ENCODE measurements at places on chromosomes 6 and 20.

- no peak for DNase-seq
Measured at GRCh38 chr20:18712882-18713281, 100.7 kb upstream of the SCP2D1 start.

- no peak for DNase-seq
Measured at GRCh38 chr20:2314759-2315439, 19.1 kb downstream of the TGM3 start.

DNA sequence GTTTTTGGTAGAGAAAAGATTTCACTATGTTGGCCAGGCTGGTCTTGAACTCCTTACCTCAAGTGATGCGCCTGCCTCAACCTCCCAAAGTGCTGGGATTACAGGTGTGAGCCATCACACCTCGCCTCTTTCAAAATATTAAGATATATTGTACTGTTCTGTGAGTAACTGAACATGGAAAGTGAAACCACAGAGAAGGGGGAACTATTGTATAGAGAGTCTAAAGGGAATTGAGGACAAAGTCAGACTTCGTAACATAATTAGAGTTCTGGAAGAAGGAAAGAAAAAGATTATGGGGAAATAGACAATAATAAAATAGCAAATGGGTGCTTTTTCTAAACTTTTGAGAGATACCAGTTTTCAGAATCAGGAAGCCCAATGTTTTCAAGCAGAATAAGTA is 17.4 kb upstream of the AKAP7 start:
- no peak for DNase-seq

GRCh38 chr20:11246251-11246775 is 572.5 kb upstream of the JAG1 start:
- no peak for DNase-seq

- DNase-seq: no peak
Measured at GRCh38 chr20:59831024-59831915, 102.2 kb downstream of the SYCP2 start.

GRCh38 chr6:87714093-87714842 is 12.2 kb upstream of the AKIRIN2 start:
- no peak for DNase-seq

GRCh38 chr6:110561008-110561396 is 84.6 kb upstream of the SLC22A16 start:
- DNase-seq: no peak

DNA sequence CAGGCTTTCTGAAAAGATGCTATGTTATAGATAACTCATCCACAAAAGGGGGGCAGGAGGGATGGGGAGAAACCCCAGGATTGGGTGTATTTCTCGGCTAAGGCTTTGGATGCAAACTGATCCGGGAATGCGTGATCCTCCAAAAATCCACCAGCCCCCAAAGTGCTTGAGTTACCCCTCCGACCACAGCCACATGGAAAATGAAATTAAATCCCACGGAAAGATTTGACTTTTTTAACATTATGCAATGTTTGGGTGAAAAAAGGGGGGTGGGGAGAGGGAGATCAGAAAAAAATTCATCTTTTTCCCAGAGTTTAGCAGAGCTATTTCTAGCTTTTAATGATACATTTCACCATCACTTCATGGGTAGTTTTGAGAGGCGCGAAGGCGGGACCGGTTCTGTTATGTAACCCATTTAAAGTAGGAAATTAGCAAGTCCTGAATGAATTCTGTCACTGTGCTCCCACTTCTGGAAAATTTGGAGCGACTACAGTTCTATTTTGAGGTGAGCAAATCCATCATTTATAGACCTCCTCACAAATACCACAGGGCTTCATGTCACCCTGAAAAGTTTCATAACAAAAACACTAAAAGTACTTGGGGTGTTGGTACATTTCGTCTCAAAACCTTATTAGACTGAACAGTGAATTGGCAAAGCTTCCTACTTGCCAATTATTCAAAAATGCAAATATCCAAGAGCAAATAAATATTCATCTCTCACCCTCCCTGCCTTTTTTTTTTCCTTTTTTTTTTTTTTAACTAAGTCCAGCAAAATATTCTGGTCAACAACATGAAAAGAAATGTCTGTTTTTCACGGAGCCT is 51.9 kb upstream of the NFATC2 start:
- no peak for DNase-seq

Measured in upper lobe of right lung (tissue), 1 donor.